ENCODE measurements at places on chromosomes 6 and 20.
A peak's percentile ranks its signal among the peaks of the same experiment; 100 is the strongest.

- no peak for DNase-seq
Measured at GRCh38 chr20:32149566-32150170, 40.2 kb downstream of the TM9SF4 start.

- DNase-seq, result peak; percentile 78
Measured at GRCh38 chr20:45436732-45437485, 21.0 kb downstream of the PIGT start.

- DNase-seq, result no peak
Measured at GRCh38 chr6:158194487-158195280, 26.5 kb downstream of the GTF2H5 start.

GRCh38 chr6:6176586-6177228, 143.8 kb downstream of the F13A1 start:
- DNase-seq, result no peak

DNA sequence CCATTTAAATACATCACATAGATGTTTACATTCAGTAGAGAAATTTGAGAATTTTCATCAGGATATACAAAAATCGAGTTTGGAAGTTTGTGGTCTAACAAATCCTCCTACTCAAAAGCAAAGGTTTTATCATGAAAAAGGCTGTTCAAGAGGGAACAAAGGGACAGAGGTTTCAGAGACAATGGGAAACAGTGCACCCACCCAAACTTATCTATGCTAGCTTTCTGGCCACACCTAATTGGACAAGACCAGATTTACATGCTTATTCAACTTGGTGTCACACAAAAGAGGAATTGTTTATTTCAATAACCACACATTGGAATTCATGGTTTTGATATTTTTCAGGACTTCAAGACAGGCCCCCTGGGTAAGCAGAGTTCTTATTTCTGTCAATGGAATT, 28.4 kb upstream of the RSPO3 start:
- DNase-seq, result no peak

- no peak for DNase-seq
Measured at GRCh38 chr6:126616866-126617265, 277.0 kb downstream of the CENPW start.

DNA sequence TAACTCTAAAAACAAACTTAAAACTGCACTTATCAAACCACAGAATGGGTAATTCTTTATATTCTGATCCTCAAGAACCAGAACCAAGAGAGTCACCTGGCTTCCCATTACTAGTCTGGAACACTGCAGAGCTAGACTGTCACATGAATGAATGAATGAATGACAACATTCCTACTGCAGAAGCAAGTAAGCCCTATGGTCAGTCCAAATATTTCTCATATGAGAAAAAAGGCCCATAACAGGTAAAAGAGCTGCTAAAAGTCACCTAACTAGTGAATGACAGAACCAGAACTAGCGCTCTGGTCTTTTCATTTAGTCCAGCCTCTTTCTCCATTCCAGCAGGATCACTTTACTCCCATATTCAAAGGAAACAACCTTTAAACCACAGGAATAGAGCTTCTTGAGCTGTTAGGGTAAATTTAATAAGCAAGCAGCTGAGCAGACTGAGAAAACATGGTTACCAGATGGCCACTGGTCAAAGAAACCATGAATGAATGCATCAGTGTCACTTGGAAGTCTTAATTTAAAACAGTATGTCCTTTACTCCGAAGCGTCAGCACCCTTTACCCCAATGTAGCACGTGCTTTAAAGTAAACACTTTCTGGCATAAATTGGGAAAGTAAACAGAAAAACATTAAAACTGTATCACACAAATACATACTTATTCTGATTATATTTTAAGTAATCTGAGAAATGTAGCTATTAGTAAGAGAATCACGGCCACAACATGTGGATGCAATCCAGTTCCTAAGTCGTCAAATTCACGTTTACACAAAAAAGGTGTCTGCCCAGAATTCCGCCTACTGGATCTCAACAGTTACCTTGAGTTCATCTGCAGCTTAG, 1.4 kb downstream of the PREP start:
- DNase-seq, result no peak

DNA sequence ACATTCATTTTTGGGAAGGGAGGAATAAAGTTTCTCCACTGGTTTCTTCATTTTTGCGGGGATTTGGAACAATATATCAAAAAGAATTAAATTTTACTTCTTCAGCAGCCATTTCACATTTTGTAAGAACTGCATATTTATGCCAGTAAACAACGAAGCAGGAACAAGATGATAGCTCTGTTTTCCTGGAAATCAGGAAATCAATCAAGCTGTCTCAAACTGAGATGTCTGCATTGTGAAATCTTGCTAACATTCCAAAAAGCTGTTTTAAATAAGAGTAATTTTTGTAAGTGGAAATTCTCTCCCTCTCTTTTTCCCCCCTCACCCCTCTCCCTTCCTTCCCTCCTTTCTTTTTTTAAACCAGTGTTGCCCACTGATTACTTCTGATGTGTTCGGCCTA, 20.0 kb downstream of the MAPK13 start:
- no peak for DNase-seq

DNA sequence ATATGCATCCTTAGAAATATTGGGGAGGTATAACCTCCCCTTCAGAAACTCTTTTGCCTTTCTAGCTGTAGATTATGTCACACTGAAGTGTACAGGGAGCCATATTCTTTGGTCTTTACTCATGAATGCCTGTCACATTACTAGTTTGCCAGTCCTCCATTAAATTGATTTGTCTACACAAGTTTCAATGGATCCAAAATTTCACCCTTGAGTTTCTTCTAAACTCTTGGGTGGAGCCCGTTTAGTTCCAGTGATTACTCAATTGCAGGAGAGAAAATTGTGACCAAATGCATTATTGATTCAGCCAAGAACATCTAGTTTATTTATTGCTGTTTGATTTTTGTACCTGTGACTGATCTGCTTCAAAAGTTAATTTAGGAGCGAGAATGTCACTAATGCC, 60.4 kb upstream of the TFB1M start:
- no peak for DNase-seq

DNA sequence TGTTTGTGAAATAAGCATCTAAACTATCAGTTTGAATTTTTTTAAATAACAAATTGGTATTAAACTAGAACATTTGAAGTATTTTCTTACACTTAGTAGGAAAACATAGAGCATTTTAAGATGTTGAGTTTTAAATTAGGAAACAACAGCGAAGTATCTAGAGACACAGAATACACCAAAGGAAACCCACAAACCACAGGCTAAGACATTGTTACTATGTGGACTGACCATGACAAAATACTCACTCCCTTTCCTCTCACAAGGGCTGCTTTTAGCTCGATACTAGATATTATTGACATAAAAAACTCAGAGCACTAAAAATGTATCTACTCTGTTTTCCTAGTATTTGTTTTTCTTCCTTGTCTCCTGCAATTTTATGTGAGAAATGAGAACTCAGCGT, 266.0 kb upstream of the CITED2 start:
- DNase-seq, result no peak

GRCh38 chr6:128397996-128398395, 122.4 kb downstream of the PTPRK start:
- DNase-seq, result no peak

- DNase-seq, result no peak
Measured at GRCh38 chr6:52548999-52549398, 27.9 kb downstream of the TRAM2 start.

GRCh38 chr6:22940581-22941290, 371.4 kb downstream of the HDGFL1 start:
- DNase-seq, result no peak

GRCh38 chr6:42988486-42989020, 4.2 kb downstream of the PPP2R5D start:
- DNase-seq, result no peak

DNA sequence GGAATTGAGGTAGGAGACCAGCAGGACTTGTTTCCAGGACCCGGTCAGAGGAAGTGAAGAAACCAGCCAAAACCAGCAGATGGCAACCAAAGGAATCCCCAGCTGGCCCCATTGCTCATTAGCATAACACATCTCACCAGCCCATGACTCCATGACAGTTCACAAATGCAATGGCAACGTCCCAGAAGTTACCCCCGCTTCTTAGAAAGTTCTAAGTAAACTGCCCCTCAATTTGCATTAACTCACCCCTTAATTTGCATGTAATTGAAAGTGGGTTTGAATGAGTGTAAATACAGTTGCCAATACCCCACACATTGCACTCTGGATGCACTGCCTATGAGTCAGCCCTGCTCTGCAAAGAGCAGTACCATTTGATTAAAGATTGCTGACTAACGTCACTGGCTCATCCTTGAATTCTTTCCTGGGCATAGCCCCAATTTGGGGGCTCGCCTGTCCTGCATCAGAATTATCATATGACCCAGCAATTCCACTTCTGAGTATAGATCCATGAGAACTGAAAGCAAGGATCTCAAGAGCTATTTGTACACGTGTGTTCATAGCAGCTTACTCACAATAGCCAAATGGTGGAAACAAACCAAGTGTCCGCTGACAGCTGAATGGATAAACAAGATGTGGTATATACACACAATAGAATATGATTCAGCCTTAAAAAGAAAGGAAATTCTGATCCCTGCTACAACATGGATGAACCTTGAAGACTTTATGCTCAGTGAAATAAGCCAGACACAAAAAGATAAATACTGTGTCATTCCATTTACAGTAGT, 36.4 kb downstream of the MYLK4 start:
- no peak for DNase-seq

DNA sequence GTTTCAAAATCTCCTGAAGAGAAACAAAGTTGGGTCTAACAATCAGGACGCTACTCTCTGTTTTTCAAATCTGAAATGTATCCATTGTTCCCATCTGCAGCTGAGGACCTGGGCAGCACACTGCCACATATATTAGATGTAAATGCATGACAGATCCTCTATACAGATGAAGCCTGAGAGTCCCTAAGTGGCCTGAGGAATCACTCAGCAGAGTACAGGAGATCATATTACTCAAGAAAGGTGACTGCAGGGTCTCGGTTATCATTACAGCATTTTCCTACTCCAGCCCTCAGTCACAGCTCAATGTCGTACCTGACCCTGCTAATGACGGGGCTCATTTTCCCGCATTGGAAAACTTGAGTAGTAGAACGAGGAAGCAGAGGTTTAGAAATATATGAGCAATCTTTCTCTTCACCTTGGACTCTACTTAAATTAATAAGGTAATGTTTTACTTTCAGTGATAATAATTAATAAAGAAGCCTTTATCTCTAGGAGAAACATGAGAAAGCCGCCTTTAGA, 256.2 kb upstream of the IRAK1BP1 start:
- no peak for DNase-seq

DNA sequence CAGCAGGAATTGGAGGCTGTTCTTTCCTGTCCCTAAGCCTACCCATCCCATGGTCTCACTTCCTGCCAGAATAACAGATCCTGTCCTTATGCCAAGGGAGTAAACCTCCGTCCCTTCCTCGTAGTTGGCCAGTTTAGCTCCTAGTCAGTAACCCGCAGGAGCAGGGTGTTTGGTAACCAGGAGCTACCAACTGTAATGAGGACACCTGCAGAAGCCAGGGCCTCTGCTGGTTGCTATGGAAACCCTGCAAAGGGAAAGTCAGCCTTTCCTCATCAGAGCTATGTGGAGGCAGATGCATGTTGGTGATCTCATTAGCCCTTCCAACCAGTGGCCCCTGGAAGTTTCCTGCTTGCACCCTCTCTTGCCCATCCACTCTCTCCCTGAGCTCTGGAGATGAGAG, 368.2 kb upstream of the SULF2 start:
- DNase-seq, result no peak

DNA sequence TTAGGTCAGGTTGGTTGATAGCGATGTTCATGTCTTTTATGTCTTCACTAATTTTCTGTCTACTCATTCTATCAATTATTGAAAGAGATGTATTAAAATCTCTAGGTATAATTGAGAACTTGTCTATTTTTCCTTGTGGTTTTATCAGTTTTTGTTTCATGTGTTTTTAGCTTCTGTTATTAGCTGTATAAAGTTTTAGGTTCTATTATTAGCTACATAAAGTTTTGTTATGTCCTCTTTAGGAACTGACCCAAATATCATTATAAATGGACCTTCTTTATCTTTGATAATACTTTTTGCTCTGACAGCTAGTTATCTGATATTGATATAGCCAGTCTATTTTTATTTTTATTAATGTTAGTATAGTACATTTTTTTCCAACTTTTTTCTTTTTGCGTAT, 92.4 kb upstream of the TMEM170B start:
- DNase-seq, result no peak

DNA sequence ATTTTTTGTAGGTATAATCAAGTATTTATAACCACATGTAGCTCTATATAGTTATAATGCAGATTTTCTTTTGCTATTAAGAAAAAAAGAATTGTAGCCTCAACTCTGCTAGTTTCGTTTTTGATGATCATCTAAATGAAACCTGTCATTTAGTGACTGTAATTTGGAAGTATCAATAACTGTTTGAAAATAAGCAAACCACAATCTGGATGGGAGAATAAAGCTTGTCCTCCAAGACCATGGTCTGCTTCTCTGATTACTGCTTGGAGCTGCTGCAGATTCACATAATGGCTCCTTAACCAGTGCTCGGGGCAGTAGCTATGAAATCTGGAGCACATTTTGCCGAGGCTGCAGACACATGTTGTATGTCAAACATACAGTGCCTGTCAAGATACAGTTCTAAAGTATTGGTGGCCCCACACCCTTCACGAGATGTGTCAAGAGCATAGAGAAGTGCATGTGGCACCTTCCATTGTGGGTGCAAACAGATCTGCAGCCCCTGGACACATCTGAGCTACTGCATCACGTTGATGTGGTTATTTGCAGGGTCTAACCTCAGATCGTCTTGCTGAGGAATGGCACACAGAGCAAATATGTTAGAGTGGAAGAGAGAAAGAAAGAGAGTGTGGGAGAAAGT, 255.7 kb upstream of the SUPT3H start:
- DNase-seq, result no peak

- DNase-seq, result no peak
Measured at GRCh38 chr20:23240519-23240918, 110.1 kb upstream of the NXT1 start.

DNA sequence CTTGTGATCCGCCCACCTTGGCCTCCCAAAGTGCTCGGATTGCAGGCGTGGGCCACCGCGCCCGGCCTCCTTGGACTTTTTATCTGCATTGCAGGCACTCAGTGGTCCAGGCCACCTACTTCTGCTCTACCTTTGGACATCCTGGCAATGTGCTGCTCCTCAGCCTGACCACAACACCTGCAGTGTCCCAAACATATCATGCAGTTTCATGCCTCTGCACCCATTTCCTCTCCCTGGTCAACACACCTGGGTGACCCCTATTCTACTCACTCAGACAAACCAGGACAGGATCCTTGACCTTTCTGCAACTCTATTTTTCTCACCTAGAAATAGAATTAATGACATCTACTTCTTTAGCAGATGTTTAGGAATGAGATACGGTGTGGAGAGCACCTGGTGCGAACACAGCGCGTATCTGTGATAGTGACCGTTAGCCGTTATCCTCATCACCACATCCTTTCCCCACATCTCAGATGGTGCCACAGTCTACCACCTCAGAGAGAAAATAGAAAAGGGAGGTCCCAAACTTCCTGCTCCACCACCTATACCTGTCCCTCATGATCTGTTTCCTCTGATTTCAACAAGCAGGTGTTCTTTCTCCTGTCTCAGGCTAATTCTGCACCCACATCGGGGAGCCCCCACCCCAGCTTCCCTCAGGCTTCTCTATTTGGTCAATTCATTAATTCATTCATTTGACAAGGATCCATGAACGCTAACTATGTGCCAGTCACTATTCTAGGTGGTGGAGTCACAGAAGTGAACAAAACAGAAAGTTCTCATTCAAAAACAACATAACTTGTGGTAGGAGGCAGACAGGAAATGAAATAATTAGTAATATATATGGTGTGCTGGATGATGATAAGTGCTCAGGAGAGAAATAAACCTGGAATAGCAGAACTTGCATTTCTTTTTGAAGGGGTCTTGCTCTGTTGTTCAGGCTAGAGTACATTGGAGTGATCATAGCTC, 4.3 kb upstream of the BTN3A2 start:
- no peak for DNase-seq
